ENCODE measurements at places on chromosomes 4 and X.

GRCh38 chrX:119605464-119606279 is 552 bp downstream of the NKRF start:
- no peak for DNase-seq

GRCh38 chr4:108141213-108141950 is 27.4 kb downstream of the LEF1 start:
- no peak for DNase-seq

GRCh38 chrX:115437841-115438595 is 123.0 kb upstream of the PLS3 start:
- no peak for DNase-seq

- DNase-seq, result no peak
These were observed 54.0 kb upstream of the UGT2B15 start for GRCh38 chr4:68724426-68724825.

DNA sequence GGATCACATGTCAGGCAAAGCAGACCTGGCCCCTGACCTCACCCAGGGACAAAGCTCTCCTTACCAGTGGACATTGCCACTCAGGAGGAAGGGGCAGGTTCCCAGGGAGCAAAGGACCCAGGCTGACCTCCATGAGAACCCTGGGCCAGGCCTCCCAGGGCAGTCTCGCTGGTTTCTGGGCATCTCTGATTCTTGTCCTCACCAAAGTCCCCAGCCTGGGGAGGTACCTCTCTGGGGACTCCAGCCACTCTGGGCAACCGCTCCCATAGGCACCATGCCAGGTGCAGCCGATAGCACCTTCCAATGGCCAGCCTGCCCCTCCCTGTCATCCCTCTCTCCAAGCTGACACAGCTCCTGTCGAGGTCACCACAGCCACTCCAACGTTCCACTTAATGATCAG is 7.9 kb downstream of the EVC2 start:
- DNase-seq, result no peak

Data from stimulated activated naive CD4-positive, alpha-beta T cell (primary cell).